ENCODE measurements at places on chromosomes 3 and 15. TPM values are rescaled to one million over a fixed set of nuclear protein-coding genes. Genes with fewer than 3 reads are reported as not detected.
A peak's percentile ranks its signal among the peaks of the same experiment; 100 is the strongest.

DNA sequence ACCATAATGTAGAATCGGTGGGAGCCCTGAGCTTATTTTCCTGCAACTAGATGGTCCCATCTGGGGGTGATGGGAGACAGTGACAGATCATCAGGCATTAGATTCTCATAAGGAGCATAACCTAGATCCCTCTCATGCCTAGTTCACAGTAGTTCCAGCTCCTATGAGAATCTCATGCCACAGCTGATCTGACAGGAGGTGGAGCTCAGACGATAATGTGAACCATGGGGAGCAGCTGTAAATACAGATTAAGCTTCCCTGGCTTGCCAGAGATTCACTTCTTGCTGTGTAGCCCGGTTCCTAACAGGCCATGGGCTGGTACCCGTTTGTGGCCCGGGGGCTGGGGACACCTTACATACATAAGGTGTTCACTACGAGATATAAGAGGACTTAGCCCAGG lies 67.5 kb upstream of the LRRFIP2 start:
- DNase-seq: no peak

GRCh38 chr3:39344746-39345344 lies 15.3 kb downstream of the CCR8 start:
- no peak for DNase-seq

NR2E3 gene
- 0.79 TPM for total RNA-seq

GOLGA8S gene
- total RNA-seq: 0.10 TPM

DNA sequence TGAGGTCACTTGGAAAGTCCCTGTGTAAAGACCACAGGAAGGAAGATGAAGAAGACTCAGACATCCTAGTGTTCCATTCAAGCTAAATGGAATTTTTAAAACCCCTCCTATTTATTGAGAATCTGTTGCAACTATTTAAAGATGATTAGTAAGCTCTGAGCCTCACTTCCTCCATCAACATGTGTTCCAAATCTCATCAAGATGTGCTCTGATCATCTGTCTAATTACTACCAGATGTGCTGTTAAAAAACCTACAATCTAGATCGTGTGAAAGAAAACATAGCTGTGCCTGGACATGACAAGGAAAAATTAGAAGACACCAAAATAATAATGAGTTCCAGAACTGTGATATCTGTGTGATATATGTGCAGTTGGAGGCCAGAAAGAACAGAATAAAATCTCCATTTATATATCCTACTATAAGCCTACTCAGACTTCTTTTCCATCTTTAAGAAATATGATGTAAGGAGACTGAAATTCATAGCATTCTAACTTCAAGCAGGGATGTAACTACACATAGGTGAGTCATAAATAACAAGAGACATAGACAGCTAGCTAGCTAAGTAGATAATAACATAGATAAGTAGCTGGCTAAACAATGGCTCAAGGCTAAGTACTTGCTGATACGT lies 7.8 kb downstream of the XPC start:
- DNase-seq: peak; percentile 87

DNA sequence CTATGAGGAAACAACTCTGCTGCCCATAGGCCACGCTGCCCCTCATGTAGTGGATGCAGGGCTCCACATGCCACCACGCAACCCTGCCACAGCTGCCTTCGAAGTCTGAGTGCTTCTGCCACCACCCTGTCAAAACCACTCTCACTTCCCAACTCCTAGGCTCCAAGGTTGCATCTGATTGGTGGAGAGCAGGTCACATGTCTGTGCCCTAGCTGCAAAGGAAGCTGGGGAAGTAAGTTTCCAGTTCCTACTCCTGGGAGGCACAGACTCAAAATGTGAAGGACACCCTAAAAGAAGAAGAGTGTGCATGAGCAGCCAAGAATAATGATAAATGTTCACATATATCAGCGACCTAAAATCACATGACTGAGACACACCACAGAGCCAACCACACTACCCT lies 31.9 kb upstream of the TICRR start:
- no peak for DNase-seq

- no peak for DNase-seq
Measured at GRCh38 chr3:149481491-149481890, 7.0 kb downstream of the TM4SF4 start.

SLC9C1 gene
- 0.89 TPM for total RNA-seq

TARS3 gene
- total RNA-seq: 15.6 TPM

RTP3 gene
- total RNA-seq: not detected

DNA sequence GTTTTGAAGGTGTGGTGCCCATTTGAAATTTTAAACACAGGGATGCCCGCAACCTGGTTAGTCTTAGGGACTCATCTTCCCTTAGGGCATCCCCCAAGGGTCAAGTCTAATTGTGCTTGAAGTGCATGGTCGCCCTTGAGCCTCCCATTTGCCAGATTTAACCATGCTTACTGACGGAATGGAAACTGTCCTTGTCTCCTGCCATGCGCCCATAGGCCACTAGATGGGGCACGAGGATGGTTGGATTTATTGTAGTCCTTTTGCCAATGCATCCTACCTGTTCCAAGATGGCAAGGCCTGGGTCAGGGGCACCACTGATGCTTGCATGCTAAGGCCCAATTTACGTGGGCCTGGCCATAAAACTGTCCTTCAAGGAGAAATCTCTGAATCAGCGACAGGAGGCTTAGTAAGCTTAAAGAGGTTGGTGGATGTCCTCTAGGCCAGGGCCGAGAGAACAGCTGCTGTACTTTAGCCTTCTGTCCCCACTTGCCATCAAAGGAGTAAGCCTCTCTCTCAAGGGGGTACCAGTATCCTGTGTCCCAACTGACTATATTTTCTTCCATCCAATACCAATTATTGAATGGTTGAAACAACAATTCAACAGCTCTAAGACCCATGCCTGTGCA lies 355.4 kb downstream of the OTOL1 start:
- peak; percentile 9 for DNase-seq

PPP2R3A gene
- total RNA-seq: 24.8 TPM

- DNase-seq: peak; percentile 52
Measured at GRCh38 chr3:188962253-188963247, 209.2 kb upstream of the TPRG1 start.

- DNase-seq: no peak
Measured at GRCh38 chr3:7693976-7694375, 807.6 kb upstream of the LMCD1 start.

PRRT3 gene
- 1.2 TPM for total RNA-seq

GRCh38 chr3:97662264-97662663 lies 102.3 kb upstream of the ARL6 start:
- DNase-seq: no peak

DNA sequence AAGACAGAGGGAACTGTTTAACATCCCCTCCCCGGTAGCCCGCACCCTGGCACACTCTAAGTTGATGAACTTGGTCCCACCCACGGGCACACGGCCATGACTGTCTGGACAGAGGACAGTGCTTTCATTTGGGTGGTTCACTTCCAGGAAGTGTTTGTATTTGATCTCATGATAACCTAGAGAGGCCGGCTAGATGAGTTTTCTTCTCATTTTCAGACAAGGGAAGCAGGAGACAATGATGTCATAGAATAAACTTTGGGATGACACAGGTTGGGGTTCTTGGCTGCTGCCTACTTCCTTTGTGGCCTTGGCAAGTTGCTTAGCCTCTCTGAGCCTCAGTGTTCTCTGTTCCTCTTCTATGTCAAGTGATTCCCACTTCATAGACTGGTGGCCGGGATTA lies 16.1 kb upstream of the LYSMD4 start:
- no peak for DNase-seq

DNA sequence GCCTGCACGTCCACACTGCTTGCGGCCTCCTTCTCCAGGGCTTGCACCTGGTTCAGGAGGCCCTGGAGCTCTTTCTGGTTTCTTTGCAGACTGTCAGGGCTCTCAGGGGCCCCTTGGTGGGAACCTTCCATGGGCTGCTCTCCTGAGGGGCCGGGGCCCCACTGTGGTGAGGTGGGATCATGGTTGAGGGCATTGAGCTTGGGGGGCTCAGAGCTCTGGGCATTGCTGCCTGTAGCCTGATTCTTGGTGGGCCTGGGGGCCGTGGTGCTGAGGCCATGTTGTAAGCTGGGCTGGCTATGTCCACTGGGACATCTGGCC lies 7.5 kb downstream of the XIRP1 start:
- no peak for DNase-seq

AMIGO3 gene
- 0.10 TPM for total RNA-seq

GOLGA8M gene
- 3.4 TPM for total RNA-seq

GRCh38 chr15:90035840-90036230 lies 34.7 kb downstream of the ZNF710 start:
- DNase-seq: no peak

HCLS1 gene
- total RNA-seq: 9.1 TPM

MEX3B gene
- 14.9 TPM for total RNA-seq

CCDC12 gene
- 30.9 TPM for total RNA-seq

- peak; percentile 30 for DNase-seq
Measured at GRCh38 chr3:143951351-143951971, 20.2 kb upstream of the DIPK2A start.

ZNF501 gene
- 5.1 TPM for total RNA-seq

DNA sequence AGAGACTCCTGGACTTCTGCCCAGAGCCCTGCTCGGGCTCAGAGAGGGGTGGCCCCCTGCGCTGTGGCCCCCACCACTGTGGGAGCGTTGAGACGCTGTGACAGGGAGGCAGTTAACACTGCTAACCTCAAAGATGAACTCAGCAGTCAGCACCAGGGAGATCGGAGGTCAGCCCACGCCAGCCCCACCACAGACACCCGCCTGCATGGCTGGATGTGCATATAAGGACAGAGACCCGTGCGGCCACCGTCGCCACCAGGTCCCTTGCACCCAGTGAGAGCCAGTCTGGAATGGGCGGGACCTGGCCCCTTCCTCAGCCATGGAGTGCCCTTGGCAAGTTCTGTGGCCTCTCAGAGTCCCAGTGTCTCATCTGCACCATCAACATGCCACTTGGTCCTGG lies 48.5 kb upstream of the FURIN start:
- DNase-seq: no peak

DNA sequence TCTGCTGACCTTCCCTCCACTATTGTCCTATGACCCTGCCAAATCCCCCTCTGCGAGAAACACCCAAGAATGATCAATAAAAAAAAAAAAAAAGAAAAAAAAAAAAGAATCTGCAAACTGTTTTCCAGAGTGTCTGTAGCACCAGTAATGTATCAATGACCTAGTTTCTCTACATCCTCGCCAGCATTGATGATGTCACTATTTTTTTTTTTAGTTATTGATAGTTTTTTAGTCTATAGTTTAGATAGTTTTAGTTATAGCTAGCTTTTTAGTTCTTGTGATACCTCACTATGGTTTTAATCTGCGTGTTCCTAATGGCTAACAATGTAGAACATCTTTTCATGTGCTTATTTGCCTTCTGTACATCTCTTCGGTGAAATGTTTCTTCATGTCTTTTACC lies 36.1 kb upstream of the XIRP1 start:
- no peak for DNase-seq

GRAMD2A gene
- 0.39 TPM for total RNA-seq

RPUSD2 gene
- total RNA-seq: 5.8 TPM

PLA2G4E gene
- 33.8 TPM for total RNA-seq

SH2D7 gene
- not detected for total RNA-seq

LIPH gene
- total RNA-seq: 6.6 TPM

DNA sequence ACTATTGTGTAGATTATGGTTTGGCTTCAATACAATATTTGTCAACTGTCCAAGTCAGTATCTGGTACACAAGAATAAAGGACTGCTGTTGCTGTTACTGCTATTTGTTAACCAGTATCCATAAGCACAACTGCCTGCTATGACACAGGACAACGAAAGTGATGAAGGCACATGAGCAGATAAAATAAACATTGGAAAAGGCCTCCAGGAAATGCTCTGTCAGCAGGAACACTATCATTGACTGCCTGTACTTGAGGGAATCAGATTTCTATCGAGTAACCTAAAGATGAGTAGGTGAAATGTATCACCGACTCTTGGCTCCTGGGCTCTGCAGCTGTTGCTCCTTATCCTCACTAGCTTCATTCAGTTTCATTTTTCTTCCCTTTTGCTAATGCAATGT lies 56.5 kb downstream of the FMN1 start:
- no peak for DNase-seq

DNA sequence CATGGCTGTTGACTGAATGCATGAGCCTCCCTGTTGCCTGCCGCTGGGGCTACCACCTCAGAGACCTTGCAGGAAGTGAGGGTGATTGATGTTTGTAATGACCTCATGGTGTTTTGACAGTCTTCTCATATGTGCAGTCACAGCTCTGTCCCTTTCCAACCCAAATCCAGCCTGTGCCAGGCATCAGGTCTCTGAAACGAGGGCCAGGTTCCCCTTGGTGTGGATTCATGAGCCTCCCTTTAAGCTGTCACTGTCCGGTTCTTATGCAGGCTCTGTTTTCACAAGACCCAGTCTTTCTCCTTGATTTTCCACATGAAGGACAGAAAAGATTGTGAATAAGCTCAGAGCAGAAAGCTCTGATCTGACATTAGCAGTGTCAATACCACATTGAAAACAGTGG lies 43.1 kb downstream of the CEMIP start:
- DNase-seq: no peak

GRCh38 chr3:142993958-142994442 lies 7.4 kb upstream of the U2SURP start:
- DNase-seq: peak; percentile 8

DNA sequence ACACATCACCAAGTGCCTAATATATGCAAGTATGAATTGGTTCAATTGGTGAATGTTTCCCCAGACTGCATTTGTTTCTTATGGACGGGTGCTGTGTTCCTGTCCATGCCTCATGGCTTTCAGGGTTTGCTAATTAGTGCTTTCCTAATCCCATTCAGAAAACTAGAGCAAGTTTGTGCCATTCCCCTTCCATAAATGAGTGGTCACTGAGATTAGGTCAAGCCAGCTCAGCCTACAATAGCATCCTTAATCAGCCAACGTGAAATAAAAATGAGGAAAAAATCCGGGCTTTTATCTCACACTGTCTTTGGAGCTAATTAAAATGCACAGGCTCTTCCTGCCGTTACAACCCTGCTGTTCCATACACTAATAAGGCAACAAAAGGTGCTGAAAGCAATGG lies 788.8 kb downstream of the ROBO1 start:
- DNase-seq: no peak

Measured in skin of body (tissue), 3 donors.